ENCODE measurements at places on chromosomes 1 and 21. TPM values are rescaled to one million over a fixed set of nuclear protein-coding genes. Genes with fewer than 3 reads are reported as not detected.
A peak's percentile ranks its signal among the peaks of the same experiment; 100 is the strongest.

DNA sequence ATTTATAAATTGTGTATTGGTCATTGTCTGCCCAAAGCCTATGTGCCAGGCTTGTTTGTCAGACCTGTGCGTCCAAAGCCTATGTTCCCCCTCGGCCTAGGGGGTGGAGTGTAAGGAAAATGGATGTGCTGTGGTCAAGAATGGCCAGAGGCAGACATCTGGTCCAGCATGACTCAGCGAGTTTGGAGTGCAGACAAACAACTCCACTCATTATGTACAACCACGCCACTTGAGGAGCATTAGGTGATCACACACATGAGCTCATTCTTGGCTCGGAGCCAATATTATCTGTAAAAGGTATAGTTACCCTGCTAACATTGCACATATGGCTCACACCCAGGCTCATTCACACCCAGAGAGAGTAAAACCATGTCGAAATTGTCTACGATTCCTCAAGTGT, 1047.6 kb upstream of the ADGRL4 start:
- DNase-seq, result no peak

DNA sequence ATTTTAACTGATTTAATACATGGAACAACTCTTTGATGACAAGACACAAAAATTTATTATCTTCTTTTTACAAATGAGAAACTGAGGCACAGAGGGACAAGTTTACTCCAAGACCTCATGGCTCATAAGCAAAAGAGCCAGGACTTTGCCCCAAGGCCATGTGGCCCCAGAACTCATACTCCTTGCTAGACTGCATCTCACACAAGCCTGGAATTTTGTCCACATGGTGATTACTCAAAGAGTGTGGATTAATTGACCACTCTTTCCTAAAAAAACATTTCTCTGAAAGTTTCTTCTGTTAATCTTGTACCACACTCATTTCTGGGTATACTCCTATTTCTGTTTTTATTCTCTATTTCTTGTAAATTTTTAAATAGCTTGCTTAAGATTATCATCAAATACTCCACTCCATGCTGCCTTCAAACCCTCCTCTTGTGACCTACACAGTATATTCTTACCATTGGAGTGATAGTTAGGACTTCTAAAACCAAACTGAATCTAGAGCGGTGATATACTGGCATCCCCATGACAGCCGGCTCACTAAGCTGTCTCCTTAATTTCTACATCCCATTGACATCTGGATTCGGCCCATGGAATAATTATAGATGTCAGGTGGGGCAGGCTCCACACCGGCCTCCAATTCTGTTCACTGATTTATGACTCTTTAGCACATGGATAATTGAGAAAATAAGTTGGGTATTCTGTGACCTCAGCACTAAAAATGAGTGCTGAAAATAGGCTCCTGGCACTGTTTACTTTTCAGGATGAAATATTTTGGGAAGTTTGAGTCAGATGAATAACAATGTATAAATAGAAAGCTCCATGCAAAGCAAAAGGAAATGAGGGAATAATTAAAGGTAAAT, 16.1 kb downstream of the RGS4 start:
- DNase-seq, result no peak

DNA sequence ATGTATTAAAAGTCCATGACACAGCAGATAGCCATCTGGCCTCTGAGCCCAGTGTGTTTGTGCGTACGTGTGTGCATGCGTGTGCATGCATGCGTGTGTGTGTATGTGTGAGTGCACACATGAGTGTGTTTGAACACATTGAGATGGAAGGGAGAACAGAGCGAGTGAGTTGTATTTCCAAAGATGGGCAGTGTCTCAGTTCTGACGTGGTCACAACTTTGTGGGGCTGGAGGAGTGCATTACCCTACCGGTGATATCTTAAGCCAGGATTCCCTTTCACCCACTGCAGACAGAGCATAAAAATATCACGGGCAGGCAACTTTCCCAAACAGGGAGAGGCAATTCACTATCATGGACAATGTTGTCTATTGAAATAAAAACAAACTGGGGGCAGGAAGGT, 27.8 kb downstream of the IRF2BP2 start:
- DNase-seq, result no peak

DNA sequence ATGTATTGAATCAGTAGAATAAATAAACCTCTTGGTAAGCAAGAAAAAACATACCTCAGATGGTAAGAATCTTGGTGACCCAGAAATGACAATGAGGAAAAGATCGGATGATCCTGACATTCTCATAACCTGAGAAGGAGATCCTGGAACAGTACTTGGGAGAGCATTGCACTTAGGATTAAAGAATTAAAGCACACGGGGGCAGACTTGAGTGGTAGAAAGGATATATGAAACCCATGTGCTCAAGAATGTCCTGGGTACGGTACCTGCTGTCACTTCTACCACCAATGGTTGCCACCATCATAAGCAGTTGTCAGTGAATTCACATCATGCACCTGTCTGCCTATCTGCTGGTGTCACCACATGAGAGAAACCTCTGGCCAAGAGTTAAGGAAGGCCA, 108.9 kb upstream of the GJB5 start:
- DNase-seq, result no peak

DNA sequence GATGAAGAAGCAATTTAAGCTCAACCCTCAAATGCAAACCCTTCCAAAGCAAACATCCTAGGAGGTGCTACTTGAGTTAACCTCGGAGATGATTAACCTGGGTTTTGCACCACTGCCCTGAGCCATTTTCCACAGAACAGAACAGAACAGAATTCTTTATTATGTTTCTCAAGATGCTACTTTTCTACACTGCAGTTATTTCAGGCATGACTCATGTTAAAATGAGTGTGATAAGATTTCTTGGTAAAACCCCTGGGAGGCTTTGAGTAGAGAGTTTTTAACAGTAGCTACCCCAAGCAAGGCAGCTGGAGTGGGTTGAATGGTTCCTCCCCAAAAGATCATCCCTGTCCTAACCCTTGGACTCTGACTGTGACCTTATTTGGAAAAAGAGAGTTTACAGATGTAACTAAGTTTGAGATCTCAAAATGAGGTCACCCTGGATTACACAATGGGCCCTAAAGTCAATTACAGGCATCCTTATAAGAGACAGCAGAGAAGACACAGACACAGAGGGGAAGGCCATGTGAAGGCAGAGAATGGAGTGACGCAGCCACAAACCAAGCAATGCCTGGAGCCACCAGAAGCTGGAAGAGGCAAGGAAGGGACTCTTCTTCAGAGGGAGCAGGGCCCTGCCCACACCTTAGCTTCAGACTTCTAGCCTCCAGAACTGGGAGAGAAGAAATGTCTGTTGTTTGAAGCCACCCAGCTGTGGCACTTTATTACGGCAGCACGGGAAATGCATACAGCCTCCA, 153.4 kb downstream of the ETS2 start:
- DNase-seq, result peak; percentile 64

GRCh38 chr1:33382661-33383415, 48.1 kb downstream of the PHC2 start:
- DNase-seq, result no peak

- DNase-seq, result no peak
Observed at GRCh38 chr1:156090138-156090839, 8.0 kb upstream of the MEX3A start.

DNA sequence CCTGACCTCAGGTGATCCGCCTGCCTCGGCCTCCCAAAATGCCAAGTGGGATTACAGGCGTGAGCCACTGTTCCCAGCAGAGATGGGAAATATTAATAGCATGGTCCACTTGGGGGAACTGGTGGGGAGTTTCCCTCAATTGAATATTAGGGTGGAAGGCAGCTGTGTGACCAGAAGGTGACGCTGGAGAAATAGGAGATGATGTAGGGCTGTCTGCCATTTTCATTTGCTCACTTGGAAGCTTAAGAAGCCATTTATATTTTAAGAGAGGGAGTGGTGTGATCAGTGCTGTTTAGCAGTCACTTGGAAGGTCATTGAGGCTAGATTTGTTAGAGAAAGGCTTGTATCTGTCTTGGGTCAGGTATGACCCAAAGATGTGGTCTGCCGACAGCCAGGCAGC, 19.9 kb downstream of the KDM4A start:
- DNase-seq, result no peak

DNA sequence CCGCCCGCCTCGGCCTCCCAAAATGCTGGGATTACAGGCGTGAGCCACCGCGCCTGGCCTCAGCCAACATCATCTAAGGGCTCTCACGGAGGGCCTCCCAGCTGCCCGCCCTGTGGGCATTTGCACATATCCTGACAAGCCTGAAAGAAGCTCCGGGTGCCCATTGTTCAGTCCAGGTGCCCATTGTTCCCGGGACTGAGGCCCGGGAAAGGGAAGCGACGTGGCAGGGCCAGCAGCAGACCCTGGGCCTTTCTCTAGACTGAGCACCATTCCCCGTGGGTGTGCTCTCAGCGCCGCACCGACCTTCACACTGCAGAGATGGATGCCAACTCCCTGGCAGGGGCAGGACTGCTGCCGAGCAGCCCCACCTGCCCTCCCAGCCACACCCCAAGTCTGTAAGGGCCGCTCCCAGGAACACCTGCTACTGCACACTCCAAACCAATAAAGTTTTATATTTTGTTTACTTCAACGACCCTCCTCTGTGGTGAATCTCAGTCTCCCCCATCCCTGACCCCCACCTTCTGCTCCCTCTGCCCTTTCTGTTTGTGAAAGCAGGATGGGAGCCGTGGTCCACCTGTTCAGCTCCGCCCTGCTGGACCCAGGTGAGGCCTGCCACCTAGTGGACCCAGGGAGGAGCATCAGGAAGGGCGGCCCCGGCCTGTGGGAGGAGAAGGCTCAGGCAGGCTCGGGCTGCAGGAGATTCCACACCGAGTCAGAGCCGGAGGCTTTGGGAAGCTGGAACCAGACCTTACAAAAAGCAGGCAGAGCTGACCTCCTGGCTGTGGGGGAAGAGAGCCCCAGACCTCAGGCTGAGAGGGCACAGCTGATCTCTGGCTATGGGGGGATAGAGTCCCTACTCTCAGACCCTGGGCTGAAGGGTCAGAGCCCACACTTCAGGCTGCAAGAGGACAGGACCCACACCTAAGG, 1.1 kb upstream of the TMEM82 start:
- DNase-seq, result peak; percentile 93

GRCh38 chr1:214546886-214547641, 4.3 kb downstream of the PTPN14 start:
- no peak for DNase-seq

- DNase-seq, result no peak
Observed at GRCh38 chr1:37945743-37946702, 830 bp downstream of the INPP5B start.

DNA sequence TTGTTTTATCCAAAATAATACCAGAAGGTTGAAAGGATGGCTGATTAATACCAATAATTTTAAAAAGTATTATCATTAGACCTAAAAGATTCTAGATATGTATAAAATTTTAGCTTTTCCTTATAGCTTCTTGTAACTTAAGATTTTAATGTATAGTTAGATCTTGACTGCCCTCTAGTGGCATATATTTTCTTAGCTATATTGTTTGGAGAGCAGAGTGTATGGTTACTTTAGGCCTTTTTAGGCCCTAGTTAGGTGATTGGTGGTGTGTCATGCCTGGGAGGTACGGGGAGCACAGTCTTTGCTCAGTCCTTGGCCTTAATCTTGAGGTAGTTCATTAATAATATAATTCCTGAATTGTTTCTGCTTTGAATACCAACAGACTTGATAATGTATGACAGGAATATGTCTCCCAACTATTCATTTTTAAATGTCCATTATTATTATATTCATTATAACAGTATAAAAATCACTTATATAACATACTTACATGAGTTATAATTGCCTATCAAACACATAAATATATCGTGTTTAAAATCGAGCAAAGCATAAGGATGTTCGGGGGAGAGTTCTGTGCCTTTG, 328.4 kb downstream of the ZP4 start:
- peak; percentile 63 for DNase-seq

The OR10J5 gene
- not detected for total RNA-seq

The FCGR3B gene
- not detected for total RNA-seq

The EVI5 gene
- 24.6 TPM for total RNA-seq

The GBP3 gene
- total RNA-seq, result 7.1 TPM

The FCRL5 gene
- total RNA-seq, result not detected

The CRABP2 gene
- 0.62 TPM for total RNA-seq

The INSRR gene
- total RNA-seq, result 0.68 TPM
